ENCODE measurements at places on chromosomes 4 and X.

DNA sequence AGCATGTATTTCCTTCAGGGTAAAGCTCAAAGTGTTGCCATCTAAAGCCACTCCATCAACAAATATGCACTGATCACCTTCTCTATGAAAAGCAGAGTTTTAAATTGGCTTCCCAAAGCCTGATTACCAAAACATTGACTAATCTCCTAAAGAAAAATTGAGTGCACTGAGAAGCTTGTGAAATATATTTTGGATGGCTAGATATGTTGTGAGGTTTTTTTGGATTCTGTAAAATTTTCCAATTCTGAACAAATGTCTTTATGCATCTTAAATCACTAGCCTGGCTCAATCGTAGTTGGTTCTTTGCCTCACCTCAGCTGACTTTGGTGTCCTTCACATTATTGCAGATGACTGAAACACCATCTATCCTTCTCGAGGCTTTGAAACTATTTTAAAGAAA is 14.9 kb upstream of the EXOSC9 start:
- no peak for DNase-seq

DNA sequence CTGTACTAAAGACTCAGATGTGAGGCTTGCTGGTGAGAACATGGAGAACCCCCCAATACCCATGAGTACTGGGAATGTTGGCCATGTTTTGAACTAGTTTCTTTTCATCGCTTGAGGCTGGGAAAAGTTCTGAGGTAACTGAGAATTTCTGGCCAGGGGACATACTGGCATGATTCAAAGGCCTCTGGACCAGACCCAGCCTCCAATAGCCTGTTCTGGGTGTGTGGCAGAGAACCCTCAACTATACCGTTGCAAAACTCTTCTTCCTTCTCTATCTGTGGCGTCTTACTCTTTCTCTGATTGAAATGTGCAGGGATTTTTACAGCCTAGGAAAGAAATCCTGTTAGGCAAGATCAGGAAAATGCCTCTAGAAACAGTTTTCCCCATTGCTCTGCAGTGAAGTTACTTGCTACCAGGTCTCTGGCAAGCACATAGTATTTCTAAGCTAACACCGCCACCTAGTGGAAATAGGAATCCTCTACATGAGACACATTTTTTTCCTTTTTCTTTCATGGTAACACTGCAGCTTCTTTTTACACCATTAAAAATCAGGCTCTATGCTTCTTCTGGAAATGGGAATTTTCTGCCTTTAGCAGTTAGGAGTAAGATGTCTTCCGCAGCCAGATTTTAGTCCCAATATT is 170.7 kb upstream of the ZCCHC13 start:
- DNase-seq = no peak

GRCh38 chr4:114386637-114387233 is 211.9 kb upstream of the UGT8 start:
- no peak for DNase-seq

- no peak for DNase-seq
These were observed 38.6 kb downstream of the PJA1 start for GRCh38 chrX:69126642-69127041.

DNA sequence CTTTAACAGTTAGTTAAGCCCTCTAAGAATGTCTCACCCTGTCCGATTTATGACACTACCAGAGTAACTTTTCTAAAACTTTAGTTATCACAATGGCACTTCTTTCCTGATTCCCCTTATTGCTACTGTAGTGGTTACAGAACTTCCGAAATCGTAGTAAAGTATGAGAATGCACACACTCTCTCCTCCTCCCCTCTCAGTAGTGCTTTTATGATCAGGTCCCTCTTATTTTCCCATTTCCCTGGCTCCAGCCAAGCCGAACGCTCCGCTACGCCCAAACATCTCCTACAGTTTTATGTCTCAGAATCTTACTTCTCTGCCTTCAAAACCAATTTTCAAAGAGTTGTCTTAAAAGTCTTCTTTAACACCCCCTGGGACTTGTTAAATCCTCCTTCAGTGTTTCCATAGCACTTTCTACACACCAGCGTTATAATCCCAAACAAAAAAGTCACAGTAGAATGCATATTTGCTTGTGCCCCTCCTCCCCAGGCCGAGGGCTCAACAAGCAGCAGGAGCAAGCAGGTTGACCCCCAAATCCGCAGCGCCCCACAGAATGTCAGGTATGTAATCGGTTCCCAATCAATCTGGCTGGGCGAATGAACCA is 671 bp downstream of the HPF1 start:
- DNase-seq = no peak

DNA sequence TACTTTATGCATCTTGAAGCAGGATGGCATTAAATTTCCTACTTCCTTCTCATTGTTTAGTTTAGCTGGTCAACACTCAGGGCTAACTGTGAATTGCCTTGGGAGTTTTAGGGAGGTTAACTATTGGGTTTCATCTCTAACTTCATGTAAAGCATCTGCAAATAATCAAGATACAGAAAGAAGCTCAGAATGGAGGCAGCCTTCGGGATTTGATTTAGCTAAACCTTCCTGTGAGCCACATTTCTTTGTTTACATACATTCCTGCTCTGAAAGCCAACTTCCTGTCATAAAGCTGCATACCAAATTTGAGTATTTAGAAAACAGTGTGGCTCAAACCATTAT is 131.7 kb upstream of the PCDH18 start:
- no peak for DNase-seq

DNA sequence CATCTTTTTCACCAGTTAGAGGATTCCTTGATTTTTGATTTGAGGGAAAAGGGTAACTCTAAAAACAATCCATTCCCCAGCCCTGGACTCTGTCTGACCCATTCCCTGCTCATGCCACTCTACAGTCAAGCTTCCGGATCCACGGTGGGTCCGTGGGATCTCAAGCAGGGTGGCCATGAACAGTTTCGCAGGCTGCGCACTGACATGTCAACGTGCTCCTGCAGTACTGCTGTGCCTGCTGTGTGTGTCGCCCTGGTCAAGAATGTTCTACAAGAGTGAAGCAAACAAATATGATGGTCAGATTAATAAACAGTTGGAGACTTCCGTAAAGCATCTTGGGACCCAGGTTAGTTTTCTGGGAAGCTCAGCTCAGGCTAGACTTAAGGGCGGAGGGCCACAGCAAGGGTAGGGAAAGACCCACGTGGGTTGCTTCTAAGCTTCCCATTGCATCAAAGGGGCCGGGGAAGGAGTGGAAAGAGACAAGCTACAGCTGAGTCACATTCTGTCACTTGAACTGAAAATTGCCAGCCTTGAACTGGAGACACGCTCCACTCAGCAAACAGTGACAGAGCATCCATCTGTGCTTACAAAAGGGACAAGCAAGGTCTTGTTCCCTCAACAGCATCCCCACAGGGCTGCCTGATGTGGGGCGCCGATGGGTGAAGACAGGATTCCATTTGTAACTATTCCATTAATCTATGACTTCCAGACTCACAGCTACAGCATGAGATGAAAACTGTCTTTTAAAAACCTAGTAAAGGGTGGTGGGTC is 81.8 kb downstream of the MTMR1 start:
- DNase-seq = no peak

- no peak for DNase-seq
These were observed 41.8 kb downstream of the INTS12 start for GRCh38 chr4:105666693-105667092.

- DNase-seq = no peak
These were observed 18.6 kb downstream of the MEPE start for GRCh38 chr4:87851332-87851731.

DNA sequence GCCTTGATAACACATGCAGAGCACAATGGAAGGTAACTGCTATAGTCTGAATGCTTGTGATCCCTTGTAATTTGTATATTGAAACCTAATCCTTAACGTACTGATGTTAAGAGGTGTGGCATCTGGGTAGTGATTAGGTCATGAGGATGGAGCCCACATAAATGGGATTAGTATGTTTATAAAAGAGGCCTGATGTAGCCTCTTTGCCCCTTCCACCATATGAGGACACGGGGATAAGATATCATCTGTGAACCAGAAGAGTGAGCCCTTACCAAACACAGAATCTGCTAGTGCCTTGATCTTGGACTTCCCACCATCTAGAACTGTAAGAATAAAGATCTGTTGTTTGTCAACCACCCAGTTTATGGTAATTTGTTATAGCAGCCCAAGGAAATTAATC is 1074.2 kb upstream of the INTU start:
- no peak for DNase-seq

GRCh38 chrX:97310373-97310772 is 426.7 kb downstream of the RPA4 start:
- DNase-seq = no peak

DNA sequence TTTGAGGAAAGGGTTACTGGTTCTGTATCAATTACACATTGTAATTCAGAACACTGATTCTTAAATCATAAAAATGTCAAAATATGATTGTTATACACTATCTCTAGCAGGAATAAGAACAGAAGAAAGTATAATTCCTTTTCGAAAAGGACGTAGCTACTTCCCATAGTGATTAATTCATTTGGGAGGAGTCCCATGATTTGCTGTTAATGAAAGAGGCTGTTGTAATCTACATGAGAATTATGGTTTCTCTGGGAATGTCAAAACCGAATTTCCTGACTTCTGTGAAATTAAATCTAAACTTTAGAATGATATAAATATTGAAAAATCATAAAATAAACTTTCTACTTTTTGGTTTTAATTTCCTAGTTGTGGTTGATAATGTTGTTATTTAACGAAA is 191.1 kb upstream of the ETNPPL start:
- no peak for DNase-seq

GRCh38 chr4:3469386-3470243 is 6.5 kb downstream of the DOK7 start:
- DNase-seq = no peak

GRCh38 chrX:17521871-17522693 is 147.1 kb downstream of the NHS start:
- DNase-seq = no peak

- DNase-seq = no peak
These were observed 51.1 kb downstream of the ZFP42 start for GRCh38 chr4:188046657-188047056.

GRCh38 chrX:118225711-118226428 is 109.3 kb upstream of the KLHL13 start:
- DNase-seq = no peak

- DNase-seq = no peak
These were observed 260.7 kb downstream of the COL25A1 start for GRCh38 chr4:109041463-109042360.

DNA sequence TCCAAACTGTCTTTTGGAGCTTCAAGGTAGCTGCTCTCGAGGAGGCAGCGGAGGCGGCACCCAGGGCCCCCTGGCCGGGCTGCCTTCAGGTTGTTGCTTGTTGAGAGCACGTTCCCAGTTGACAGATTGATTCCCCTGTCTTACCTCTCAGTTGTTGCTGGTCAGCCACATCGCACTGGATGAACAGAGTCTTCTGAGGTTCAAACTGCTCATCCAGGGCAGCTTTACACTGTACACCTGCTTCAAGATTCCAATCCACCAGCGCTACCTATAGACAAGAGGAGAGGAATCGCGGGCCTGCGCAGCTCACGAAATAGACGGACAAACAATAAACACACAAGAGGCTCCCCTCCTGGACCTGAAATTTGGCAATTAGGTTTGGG is 497 bp downstream of the HPGD start:
- DNase-seq = peak; percentile 49

DNA sequence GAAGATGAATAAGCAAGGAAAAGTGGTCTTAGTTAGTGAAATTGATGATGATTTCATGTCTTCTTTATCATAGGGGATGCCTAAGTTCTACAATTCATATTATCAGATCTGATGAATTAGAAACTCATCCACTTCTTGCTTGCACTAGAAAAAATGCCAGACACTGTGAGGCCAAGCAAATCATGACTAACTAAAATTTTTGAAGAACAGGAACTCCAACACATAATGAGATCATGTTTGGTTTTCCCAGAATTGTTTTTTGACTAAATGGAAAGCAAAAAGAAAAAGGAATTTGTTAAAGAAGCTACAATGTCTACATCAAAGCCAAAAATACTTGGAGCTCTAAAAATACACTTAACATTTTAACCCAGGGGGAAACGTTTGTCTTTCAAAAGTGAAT is 120.4 kb downstream of the ARSF start:
- DNase-seq = no peak

GRCh38 chrX:154486052-154486395 is 391 bp downstream of the UBL4A start:
- DNase-seq = peak; percentile 48

GRCh38 chrX:36963069-36963808 is 44.9 kb upstream of the FAM47C start:
- DNase-seq = no peak

DNA sequence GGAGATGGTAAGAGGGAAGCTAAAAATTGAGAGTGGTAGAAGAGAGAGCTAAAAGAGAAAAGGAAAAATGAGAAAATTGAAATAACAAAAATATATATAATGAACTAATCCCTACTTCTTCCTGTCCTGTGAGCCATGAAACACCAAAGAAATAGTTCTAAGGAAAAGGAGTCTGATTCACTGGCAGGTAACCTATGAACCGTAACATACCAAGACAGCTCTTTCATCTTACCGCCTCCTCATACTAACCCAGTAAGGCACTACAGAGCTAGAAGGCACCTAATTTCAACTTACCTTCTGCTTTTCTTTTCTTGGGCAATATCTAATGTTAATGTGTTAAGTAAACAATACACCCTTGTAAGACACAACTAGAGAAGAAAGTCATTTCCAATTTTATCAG is 297.7 kb upstream of the DIAPH2 start:
- no peak for DNase-seq

GRCh38 chr4:38084877-38085711 is 124.9 kb downstream of the PTTG2 start:
- DNase-seq = peak; percentile 72

GRCh38 chrX:23752740-23753415 is 9.8 kb upstream of the ACOT9 start:
- DNase-seq = no peak

GRCh38 chr4:26525136-26525770 is 35.0 kb upstream of the CCKAR start:
- DNase-seq = no peak

DNA sequence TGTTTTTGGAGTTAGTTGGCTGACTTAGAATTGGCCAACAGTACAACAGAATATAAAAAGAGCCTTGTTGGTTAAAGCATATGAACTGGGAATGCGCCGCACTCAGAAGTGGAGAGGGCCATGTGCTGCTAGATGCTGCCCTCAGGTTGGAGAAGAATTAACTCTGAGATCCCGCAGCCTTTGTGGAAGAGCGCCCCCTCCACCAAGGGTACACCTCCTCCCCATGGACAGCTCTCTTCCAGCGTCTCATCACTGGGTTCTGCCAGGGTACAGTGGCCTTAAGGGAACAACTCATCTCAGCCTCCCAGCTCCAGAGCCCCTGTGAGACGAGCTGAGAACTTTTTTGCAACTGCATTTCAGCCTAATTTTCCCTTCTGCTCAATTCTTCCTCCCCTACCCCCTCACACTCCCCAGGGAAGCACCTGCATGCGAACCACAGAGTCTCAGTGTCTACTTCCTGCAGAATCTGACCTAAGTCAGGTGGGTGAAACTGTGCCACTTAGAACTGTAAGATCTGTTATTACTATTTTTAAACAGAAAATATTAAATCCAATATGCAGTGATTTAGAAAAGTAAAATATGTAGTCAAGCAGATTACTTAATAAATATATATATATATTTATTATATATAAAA is 380.6 kb downstream of the RAB28 start:
- no peak for DNase-seq
